ENCODE measurements at places on chromosomes 4 and X.

GRCh38 chr4:10385994-10386394 lies 71.2 kb downstream of the ZNF518B start:
- no peak for DNase-seq

- peak; percentile 92 for DNase-seq
Observed at GRCh38 chrX:47523297-47523696, 37.7 kb upstream of the ARAF start.

- DNase-seq = peak; percentile 9
Observed at GRCh38 chrX:84046403-84046984, 141.5 kb downstream of the RPS6KA6 start.

DNA sequence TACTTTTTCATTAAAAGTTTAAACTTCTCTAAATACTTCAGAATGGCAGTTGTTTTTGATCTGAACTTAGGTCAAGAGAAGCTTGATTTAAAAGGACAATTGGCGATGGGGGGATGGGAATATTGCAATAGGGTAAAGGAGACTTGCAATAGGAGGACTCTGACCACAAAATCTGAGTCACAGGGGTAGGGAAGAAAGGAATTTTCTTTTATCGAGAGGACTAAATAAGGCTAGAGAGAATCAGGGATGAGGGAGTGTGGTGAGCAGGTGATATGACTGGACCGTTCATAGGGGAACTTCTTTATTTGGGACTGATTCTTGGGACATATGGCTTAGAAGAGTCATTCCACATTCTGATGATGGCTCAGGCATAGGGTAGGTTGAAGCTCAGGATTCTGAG lies 1260.2 kb downstream of the ADGRL3 start:
- DNase-seq = no peak

DNA sequence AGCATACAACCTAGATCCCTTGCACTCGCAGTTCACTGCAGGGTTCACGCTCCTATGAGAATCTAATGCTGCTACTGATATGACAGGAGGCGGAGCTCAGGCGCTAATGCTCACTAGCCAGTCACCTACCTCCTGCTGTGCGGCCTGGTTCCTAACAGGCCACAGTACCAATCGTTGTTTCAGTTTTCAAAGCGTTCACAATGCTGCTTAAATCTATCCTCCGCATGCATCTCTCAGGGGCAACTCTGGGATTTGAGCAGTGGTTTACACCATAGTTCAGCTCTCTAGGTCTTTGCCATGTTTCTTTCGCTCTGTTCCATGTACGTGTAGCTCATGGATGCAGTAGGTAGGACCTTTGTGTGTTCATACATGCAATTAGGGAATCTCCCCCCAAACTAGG lies 47.2 kb downstream of the CLOCK start:
- DNase-seq = no peak

GRCh38 chr4:52483186-52483890 lies 175.8 kb downstream of the USP46 start:
- DNase-seq = no peak

GRCh38 chr4:149493492-149493891 lies 322.2 kb downstream of the IQCM start:
- DNase-seq = no peak

DNA sequence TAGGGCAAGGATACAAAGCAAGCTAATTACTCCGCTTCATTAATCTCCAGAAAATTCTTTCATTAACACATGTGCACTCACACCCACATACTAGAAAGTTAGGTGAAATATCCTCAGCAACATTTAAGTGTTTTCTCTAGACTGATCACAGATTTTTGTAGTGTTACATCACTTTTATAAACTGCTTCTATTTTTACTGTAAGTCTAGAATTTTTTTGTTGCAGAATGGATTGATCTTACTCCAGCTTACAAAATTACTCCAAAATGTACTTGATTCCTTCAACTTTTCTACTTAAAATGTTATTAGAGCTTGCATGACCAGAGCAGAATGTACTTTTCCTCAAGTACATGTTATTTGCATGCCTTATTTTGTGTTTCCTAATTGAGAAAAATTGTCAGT lies 2325.2 kb downstream of the PCDH7 start:
- DNase-seq = no peak

DNA sequence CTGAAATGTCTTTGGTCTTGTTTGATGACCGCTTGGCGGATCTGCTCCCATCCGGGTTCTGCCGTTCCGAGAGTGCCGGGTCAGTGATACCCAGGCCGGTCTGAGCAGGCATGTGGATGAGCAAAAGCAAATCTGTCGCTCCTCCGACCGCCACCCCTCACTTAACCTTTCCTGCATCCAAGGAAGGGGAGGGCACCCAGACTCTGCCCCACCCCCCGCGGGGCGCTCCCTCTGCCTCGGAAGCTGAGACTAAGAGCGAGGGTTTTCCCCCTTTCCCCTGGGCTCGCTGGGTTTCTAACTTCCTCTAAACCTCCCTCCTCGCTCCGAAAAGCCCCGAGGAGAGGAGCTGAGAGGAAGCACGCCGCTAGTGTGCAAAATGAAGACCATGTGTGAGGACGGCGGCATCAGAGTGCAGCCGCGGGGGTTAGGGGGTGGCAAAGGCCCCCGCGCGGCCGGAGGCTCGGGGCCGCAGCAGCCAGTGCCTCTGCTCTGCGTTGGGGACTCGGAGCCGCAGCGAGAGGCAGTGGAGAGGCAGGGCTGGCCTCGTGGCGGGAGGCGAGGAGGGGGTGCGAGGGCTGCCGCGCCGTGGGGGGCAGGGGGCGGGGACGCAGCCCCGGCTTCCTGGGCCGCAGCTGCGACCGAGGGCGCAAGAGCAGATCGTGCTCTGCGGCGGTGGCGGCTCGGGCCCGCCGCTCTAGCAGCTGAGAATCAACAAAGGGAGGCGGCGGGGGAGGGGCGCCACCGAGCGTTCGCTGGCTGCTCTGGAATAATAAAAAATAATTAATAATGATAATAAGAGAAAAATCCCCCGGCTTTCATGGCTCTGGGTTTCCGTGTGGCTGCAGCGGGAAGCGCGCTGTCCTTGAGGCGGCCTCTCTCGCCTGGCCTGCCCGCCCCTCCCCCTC lies 55.8 kb upstream of the BCOR start:
- peak; percentile 88 for DNase-seq

- no peak for DNase-seq
Observed at GRCh38 chrX:100350704-100351489, 59.2 kb downstream of the PCDH19 start.

DNA sequence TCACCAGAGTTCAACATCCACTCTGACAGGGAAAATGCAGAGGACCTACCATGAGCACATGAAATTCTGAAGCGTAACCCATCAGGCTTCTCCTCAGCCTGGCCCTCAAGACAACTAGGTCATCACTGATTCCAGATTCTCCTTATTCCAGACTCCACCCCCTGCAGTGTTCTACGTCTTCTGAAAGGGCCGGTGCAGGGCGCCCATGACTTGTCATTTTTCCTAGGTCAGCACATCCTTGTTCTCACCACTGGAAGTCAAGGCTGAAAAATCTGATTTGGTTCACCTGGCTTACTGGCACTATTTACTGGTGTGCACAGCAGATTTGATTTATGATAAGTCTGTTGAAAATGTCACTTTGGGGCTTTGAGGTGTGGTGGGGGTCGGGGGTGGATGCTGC lies 140.9 kb upstream of the KLF3 start:
- DNase-seq = no peak

GRCh38 chrX:150164971-150165600 lies 198.0 kb upstream of the MAMLD1 start:
- DNase-seq = no peak

GRCh38 chr4:183637461-183637860 lies 21.5 kb downstream of the RWDD4 start:
- DNase-seq = no peak

- DNase-seq = no peak
Observed at GRCh38 chrX:4944767-4945166, 1231.3 kb upstream of the PRKX start.

DNA sequence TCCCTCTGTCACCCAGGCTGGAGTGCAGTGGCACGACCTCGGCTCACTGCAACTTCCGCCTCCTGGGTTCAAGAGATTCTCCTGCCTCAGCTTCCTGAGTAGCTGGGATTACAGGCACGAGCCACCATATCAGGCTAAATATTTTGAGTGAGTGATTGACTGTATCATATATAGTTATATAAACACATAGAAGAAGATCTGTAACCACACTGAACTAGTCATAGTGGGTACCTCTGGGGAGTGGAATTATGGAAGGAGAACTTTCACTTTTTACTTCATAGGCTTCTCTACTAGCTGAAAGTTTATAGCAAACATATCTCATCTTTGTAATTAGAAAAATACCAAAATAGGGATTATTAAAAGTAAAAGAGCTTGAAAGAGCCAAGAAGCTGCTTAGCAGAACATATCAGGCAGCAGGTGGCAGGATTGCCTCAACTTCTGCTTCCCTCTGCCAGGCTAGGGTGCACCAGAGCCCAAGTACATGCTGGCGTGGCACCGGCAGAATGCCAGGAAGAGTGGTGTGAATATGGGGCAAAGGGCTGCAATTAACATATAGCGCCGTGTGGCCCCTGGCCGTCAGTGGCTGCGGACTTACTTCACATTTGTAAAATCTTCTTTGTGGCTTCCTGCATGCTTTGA lies 39.5 kb upstream of the CD40LG start:
- no peak for DNase-seq

GRCh38 chr4:54574500-54574899 lies 83.3 kb upstream of the KIT start:
- DNase-seq = no peak

DNA sequence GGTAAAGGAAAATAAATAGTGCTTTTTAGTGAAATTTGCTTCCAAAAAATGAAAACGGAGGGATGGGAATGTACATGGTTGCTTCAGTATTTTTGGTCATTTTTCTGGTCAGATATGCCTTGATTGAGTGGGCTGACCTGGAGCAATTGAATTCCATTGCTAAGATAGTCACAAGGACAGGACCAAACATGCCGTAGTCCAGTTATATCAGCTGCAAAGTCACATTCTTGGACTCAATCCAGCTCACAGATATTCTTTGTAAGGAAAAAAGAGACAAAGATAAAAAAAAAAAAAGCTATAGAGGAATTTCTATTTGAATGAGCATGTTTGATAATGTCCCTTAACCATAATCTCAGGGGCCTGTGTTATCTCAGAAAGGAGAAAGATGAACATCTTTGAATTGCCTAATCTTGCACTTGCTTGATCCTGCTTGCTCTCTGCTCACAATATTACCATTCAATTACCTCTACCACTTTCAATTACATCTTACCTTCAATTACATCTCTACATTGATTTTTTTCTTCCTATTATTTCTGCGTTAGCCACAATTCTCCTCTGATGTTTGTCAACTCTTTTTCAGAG lies 75.4 kb upstream of the PACRGL start:
- peak; percentile 63 for DNase-seq

GRCh38 chrX:68669871-68670270 lies 22.4 kb downstream of the STARD8 start:
- DNase-seq = no peak

- no peak for DNase-seq
Observed at GRCh38 chr4:72909461-72909860, 160.1 kb downstream of the COX18 start.

GRCh38 chr4:183284965-183285364 lies 35.1 kb downstream of the CLDN22 start:
- no peak for DNase-seq

GRCh38 chrX:39677585-39677977 lies 420.2 kb downstream of the BCOR start:
- no peak for DNase-seq

GRCh38 chrX:112081781-112082652 lies 559 bp downstream of the TRPC5 start:
- no peak for DNase-seq

- DNase-seq = no peak
Observed at GRCh38 chr4:38822748-38823303, 18.2 kb upstream of the TLR1 start.

GRCh38 chrX:149630681-149631233 lies 835 bp downstream of the TMEM185A start:
- no peak for DNase-seq

Data from NCI-H2227 treated with DMSO at 0.1 percent for 48 hours (cell line).